ENCODE measurements at places on chromosomes 13 and 19. TPM values are rescaled to one million over a fixed set of nuclear protein-coding genes. Genes with fewer than 3 reads are reported as not detected.

DNA sequence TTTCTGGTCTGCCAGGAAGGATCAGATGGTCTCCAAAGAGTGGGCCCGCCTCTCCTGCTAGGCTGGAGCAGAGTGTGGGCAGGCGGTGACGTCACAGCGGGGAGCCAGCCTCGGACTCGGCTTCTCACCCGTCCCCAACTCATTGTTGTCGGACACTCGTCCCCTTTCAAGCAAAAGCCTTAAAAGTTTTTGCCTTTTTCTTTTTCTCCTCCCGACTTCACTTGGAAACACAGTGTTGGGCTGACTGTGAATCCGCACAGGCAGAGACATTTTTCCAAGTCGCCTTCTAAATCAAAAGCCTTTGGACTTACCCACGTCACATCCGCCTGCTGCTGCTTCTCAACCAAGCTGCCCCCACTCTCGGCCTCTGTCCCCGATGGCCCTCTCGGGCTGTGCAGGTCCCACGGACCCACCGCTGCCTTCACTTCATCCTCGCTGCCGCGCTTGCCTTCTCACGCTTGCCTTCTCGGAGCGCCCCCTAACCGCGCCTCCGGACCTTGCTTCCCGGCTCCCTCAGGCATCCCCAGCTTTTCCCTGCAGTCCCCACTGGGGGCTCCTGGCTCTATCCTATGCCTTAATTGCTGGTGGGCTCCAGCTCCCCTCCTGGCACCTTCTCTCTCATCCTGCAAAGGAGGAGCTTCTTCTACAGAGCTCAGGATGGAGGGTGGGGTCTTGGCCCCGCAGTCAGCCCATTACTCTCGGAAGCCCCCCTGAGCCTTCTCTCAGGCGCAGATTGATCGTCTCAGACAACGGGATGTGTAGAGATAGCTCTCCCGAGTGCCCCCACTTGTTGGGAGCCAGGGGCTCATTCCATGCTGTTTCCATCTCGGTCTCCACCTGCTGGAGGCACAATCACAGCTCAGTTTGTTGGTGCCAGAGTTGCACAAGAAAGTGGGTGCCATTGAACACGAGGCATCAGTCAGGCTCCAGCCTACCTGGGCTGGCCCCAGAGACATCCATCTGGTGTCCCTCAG lies 3.9 kb upstream of the ZNF135 start:
- DNase-seq = no peak
- H3K27me3 ChIP-seq = peaks cover 48% of the 10 kb centered on the region
- no peak overlapping the region for H3K4me3 ChIP-seq

GRCh38 chr19:4694211-4694987 lies 24.3 kb upstream of the MYDGF start:
- H3K36me3 ChIP-seq = no peaks in the 10 kb centered on the region
- H3K4me3 ChIP-seq = no peak overlapping the region
- H3K27ac ChIP-seq = peak overlapping the region; percentile 59
- DNase-seq = peak; percentile 81
- no peaks in the 10 kb centered on the region for H3K27me3 ChIP-seq
- H3K4me1 ChIP-seq = no peaks in the 10 kb centered on the region

DNA sequence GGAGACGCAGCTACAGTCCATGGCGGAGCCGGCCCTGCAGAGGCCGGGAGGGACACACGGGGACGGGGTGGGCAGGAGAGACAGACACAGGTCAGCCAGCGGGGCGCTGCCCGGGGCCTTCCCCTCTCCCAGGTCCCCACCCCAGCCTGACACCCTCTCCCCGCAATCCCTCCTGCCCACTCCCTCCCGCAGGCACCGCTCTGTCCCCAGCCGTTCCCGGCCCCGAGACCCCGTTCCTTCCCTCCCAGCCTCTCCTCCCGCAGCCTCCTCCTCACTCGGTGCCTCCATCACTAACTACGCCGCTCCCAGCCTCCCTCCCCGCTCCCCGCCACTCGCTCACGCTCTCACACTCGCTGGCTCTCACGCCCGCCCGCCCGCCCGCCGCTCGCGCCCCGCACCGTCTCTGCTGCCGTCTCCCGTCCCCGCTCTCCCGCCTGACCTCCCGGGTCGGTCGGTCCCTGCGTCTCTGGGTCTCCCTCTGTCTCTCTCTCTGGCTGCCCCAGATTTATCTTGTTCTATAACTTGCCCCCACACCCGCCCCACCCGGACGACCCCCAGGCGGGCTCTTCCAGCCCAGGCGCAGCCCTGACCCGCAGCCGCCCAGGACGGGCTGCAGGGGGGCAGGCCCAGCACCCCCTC lies 15.2 kb downstream of the ERFL start:
- H3K36me3 ChIP-seq = no peaks in the 10 kb centered on the region
- H3K4me1 ChIP-seq = no peaks in the 10 kb centered on the region
- H3K27ac ChIP-seq = no peak overlapping the region

DNA sequence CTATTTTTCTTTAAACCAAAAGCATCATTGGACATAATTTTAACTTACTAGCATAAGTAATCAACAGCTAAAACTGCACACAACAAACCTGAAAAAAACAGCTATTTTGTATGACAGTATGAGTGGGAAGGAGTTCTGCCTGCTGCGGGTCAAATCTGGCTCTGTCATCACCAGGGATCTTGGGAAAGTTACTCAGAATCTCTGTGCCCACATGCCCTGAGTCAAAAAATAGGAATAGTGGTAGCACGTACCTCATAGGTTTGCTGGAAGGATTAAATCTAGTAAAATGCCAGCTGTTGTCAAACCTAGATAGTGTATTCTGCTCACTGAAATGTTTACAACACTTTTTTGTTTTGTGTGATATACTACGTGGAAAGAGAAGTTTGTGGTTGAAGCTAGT lies 1.1 kb downstream of the CLN5 start:
- DNase-seq = no peak
- peaks cover 9% of the 10 kb centered on the region for H3K4me1 ChIP-seq
- H3K4me3 ChIP-seq = peak overlapping the region; percentile 70
- peaks cover 8% of the 10 kb centered on the region for H3K36me3 ChIP-seq
- H3K27ac ChIP-seq = no peak overlapping the region

- no peaks in the 10 kb centered on the region for H3K36me3 ChIP-seq
- peak overlapping the region; percentile 61 for H3K27ac ChIP-seq
- H3K27me3 ChIP-seq = peaks cover 7% of the 10 kb centered on the region
- no peak for DNase-seq
- H3K4me3 ChIP-seq = peak overlapping the region; percentile 36
These were observed 6.0 kb downstream of the SIGLEC11 start for GRCh38 chr19:49954933-49955332.

DNA sequence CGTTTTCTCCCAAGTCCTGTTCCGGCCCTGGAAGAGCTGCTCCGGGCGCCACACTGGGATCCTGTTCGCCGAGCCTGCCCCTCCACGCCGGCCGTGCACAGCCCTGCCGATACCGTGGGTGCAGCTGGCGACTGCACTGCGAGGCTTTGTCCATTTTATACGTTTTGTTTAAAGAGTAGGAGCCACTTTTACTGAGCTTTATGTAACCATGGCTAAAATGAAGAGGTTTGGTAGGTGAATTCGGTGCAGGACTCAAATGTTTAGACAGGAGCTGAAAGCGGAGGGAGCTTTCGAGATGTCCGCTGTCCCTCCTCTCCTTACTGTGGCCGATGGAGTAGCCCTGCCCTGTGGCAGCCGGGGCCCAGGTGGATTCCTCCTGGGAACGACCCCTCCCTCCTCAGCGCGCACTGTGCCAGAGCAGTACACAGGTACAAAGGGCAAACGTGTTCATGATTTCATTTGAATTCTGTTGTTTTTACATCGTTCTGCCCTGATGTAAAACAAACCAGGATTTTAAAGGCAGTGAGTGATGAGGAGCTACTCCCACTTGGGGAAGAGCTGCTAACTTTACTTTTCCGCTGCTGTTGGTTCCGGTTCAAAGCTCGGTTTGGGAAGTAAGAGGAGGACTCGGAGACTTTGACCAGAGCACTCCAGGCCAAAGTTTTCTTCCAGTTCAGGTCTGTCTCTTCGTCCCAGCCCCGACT lies 1.7 kb downstream of the COL4A2 start:
- H3K27me3 ChIP-seq = no peaks in the 10 kb centered on the region
- peaks cover 37% of the 10 kb centered on the region for H3K4me1 ChIP-seq
- peak; percentile 29 for DNase-seq
- no peak overlapping the region for H3K27ac ChIP-seq
- H3K36me3 ChIP-seq = no peaks in the 10 kb centered on the region

- H3K27ac ChIP-seq = no peak overlapping the region
- H3K4me1 ChIP-seq = no peaks in the 10 kb centered on the region
- peaks cover 31% of the 10 kb centered on the region for H3K27me3 ChIP-seq
- H3K36me3 ChIP-seq = no peaks in the 10 kb centered on the region
These were observed 15.0 kb downstream of the PRODH2 start for GRCh38 chr19:35797663-35798062.

GRCh38 chr19:58562122-58563033 lies 4.0 kb upstream of the UBE2M start:
- H3K4me3 ChIP-seq = no peak overlapping the region
- no peak for DNase-seq
- H3K27ac ChIP-seq = no peak overlapping the region
- no peaks in the 10 kb centered on the region for H3K27me3 ChIP-seq
- no peaks in the 10 kb centered on the region for H3K4me1 ChIP-seq

ZNF470 gene
- 1.2 TPM for total RNA-seq

All from PC-9 (cell line).